ENCODE measurements at places on chromosomes 1 and 21.
A peak's percentile ranks its signal among the peaks of the same experiment; 100 is the strongest.

GRCh38 chr1:237740846-237741245, 149.9 kb downstream of the ZP4 start:
- DNase-seq = no peak

DNA sequence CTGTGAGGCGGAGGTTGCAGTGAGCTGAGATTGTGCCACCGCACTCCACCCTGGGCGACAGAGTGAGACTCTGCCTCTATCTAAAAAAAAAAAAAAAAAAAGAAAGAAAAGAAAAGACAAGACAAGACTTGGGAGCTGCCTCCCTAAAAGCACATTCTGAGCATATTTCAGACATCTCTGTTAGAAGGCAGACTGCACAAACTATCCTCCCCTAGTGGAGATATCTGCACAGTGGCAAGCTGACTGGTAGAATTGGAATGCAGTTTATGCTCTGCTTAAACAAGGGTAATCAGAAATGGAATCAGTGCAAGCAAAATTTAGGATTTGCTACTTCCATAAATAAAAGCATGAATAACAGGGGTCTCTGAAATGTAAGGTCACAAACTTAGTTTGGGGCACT, 31.8 kb downstream of the GNG4 start:
- no peak for DNase-seq

DNA sequence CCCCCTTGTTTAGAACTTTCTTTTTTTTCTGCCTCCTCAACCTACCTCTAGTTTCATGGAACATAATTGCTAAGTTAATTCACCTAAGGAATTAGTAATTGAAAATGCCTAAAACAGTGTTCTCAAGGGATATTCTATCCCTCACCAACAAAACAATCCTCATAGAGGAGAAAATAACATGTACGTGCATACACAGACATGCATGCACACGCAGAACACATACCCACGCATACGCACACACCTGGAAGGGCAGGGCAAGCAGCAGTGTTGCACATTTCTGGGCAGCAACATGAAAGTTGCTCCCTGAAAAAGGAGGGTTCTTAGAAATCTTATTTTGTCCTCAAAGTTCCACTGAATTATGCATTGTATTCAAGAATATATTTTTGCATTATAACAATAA, 76.6 kb downstream of the HHAT start:
- DNase-seq = no peak

- no peak for DNase-seq
These were observed 535.4 kb downstream of the SMYD3 start for GRCh38 chr1:245971711-245972085.

DNA sequence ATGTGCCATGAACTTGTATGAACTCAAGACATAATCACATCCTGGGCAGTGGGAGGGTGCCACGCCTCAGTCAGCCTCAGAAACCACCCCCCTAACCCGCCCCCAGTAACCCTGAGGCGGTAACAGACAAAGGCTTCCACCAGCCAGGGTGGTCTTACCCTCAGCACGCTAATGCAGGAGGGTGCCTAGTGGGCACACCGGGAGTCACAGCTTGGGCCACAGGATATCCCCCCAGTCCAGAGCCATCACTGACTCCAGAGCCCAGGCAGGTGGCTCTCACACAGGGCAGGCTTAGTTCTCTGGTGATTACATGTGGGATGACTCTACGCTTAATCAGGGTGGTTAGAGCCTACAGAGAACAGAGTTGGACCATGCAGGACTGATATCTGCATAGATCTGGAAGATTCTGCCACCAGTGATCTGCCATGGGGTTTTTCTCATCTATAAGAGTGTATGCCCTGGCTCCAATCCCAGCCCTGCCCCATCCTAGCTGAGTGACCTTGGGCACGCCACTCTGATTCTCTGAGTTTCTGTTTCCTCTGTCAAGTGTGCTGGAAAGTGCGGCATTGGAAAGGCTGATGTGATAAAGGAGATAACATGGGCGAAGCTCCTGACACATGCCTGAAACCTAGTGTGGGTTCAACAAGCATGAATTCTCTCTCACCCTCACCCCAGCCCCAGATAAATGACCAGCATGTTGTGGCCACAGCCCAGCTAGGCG, 27.3 kb downstream of the OPTC start:
- DNase-seq = no peak

GRCh38 chr1:112905395-112906149, 50.4 kb downstream of the SLC16A1 start:
- no peak for DNase-seq

- no peak for DNase-seq
These were observed 224.9 kb downstream of the BACH1 start for GRCh38 chr21:29523646-29524045.

- no peak for DNase-seq
These were observed 26.3 kb downstream of the PRDX6 start for GRCh38 chr1:173503391-173503790.

DNA sequence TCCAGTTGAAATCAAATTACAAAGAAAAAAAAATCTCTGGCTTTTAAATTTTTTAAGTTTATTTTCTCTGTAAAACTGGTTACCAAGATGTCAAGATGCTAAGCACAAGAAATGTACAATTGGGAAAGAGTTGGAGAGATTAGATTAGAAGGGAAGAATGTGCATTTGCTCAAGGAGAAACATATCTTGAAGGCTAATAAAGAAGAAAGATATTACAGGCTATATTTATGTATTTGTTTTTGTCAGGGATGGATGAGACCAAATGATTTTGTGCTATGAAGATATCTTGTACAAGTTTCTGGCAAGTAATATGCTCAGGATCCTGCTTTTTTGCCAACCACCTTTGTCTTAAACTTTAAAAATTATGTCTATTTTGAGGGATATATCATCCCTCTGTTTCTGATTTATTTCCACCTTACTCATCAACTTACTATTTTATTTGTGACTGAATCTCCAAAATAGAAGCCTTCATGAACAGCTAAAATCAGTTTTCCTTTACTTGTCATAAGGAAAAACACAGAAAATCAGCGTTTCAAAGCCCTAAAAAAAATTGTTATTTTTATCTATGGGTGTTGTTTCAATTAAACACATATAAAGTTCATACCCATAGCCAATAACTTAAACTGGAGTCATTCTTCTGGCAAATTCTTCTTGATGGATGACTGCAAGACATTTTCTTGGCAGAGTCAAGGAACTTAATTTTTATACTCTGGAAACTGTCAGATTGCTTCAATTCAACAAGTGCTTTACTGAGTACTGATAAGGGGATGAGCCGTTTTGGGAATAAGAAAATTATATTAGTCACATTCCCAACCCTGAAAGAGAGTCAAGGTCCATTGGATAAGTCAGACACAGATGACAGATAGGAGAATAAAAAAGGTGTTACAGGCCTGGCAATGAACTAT, 141.8 kb downstream of the CTH start:
- DNase-seq = no peak

GRCh38 chr1:5821540-5822176, 170.6 kb downstream of the NPHP4 start:
- DNase-seq = no peak

GRCh38 chr1:230424391-230425251, 1.5 kb downstream of the PGBD5 start:
- peak; percentile 12 for DNase-seq

DNA sequence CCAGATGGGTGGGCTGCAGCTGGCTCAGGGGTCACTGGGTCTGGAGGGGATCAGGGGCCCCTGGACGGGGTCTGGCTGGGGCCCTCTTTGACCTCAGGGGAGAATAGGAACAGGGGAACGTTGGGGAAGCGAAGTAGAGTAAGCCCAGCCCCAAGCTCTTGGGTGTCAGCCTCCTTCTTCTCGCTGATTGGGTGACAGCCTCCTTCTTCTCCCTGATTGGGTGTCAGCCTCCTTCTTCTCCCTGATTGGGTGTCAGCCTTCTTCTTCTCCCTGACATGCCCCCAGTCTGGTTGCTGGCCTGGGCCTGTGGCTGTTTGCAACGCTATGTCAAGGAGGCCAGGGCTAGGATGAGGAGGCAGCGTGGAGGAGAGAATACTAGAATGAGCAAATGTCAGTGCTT, 76.7 kb upstream of the CASZ1 start:
- no peak for DNase-seq

DNA sequence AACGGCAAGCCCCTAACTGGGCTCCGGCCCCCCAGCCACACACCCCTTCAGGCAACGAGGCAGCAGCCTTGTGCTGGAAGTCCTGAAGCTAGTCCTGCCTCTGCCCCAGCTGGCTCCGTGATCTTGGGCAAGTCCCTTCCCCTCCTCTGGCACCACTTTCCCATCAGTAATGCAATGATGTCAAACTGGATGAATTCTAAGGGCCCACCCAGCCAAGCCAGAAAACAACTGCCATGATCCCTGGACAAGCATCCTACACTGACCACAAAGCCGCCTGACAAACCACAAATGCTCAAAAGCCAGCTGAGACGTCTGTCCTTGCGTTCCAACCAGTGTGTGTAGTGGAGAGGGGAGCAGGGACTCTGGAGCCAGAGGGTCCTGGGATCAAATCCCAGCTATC, 26.8 kb downstream of the IFFO2 start:
- no peak for DNase-seq

DNA sequence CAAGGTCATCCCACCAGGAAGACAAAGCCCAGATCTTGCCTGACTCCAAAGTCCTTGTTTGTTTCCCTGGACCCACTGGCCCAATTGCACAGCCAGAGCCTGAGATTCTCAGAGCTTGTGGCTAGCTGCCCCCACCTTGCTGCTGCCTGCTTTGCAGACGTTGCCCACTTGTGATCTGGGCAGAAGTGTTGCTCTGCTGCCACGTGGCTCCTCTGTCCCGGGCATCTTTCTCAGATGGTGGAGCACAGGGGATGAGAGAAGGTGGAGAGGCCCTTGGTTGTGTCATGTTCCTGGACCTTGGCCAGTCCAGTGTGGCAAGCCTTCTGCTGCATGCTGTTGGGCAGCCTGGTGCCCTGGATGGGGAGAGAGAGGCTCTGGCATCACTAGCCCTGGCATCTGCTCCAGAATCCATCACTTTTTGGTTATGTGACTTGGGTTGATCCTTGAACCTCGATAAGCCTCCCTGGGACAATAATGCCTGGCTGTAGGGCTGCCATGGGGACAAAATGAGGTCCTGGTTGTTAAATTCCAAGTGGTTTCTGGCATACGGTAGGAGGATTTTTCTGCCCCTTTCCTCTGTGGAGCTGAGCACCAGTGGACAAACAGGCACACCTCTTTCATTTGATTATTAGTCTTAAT, 1.5 kb upstream of the NR0B2 start:
- DNase-seq = no peak

GRCh38 chr1:204278251-204278650, 64.5 kb upstream of the GOLT1A start:
- DNase-seq = no peak

All from thymus (tissue), 14 donors.